Kidney (tissue), 22 donors: ENCODE measurements at places on chromosomes 11 and 22.

DNA sequence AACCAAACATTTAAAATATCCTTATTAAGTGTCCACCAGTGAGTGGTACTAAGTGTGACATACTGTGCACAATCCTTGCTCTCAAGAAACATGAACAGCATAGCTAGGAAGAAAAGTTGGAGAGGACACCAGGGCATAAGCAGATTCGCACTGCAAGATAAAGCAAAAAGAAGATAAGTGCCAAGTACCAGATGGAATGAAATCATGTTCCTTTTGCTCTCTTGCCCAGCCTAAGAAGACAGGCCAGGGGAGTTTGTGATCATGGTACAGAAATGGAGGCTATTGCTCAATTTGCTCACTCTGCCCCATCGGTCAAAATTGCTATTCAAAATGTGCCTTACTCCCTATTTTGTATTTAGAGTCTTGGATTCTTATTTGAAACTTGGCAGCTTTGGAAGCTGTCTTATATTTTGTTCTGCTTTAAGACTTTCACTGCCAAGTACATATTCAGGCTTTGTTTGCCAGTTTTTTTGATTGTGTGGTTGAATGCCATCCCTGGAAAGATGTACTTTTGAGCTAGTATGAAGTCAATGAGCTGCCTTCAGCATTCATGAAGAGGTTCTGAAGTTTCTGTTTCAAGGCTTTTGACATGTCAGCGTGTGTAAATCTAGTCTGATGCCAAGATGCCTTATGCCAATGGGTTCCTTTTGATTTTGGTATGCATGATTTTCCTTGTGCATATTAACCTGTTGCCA lies 90.3 kb downstream of the PAX6 start:
- DNase-seq: no peak

GRCh38 chr11:7300281-7300680 lies 48.6 kb downstream of the SYT9 start:
- DNase-seq: no peak

DNA sequence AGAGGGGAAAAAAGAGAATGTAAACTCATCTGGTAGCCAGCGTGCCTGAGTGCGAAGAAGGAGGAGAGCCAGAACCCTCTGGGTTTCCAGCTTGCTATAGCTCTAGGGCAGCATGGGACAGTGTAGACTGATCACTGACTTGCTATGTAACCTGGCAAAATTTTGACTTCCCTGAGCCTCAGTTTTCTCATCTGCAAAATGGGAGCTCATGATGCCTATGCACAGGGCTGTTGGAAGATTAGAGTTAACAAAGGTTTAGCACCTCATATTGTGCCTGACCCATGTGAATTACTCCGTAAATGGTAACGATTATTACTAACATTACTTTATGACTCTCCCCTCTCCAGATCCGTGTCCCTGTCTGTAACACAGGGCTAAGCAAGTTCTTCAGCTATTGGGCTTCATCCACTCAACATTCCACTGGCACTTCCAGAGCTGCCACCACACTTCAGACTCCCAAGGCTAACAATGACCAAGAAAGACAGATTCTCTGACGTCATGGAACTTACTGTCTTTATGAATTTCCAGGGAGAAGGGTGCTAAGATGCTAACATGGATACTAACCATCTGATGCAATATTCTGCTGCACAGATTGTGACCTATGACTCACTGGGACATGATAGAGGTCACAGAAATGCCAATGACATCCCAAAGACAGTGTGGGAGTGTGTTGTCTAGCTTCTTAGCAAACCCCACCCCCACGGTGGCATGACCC lies 195.2 kb downstream of the TRIM29 start:
- DNase-seq: no peak

DNA sequence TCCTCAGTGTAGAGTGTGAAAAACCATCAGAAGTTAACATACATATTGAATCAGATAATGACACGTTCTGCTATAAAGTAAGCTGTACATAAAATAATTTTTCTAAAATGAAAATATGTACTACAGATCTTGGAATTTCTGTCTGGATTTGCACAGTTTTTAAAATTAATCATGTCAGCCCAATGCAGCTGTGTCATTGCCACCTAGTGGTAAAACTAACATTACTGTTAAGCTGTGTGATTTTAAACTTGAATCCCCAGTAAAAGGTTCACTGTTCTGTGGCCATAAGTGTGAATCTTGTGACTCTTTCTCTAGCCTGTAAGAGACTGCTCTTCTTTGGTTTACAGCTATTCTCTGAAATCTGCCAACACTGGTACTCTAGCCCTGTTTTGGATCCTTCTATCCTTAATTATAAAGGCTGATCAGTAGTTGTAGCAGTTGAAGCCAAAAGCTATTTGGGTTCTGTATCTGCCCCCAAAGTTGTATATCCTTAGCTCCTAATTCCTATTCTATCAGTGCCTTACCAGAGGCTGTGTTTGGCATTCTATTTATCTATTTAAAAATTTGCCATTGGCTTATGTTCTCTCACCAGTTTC lies 4.0 kb downstream of the JRKL start:
- DNase-seq: no peak

GRCh38 chr11:39817241-39817640 lies 1642.2 kb downstream of the LRRC4C start:
- peak; percentile 35 for DNase-seq

GRCh38 chr11:114257621-114258558 lies 38.3 kb upstream of the NNMT start:
- DNase-seq: no peak

DNA sequence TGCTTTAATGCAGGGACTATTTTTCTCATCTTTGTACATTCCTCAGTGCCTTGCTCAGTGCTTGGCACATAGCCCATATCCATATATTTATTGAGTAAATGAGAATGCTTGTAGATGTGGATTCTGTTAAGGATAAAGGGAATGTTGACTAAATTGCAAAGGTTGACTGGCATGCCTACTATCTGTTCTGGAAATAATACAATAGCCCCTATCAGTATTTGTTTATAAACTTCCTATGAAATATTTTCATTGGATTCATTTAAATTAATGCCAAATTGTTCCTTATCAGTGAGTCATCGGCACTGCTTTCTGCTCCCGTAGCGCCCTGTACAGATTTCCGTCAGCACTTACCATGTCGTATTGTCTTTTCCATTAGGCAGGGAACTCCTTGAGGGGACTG lies 8.0 kb downstream of the RNF121 start:
- no peak for DNase-seq

DNA sequence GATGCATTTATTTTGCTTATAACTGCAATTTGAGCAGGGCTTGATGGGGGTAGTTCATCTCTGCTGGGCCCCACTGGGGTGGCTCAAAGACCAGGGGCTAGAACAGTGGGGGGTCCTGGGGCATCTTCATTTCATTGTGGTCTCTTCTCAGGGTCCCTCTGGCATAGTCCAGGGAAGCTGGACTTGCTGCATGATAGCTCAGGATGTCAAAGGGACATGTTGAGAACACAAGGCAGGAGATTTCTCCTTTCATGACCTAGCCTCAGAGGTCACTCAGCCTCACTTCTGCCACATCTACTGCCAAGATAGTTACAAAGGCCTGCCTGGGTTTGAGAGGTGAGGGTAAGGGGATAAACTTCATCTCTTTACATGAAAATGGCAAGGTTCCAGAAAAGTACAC lies 89.5 kb downstream of the CWC15 start:
- no peak for DNase-seq
